HepG2 (cell line): ENCODE measurements at places on chromosomes 13 and 19. TPM values are rescaled to one million over a fixed set of nuclear protein-coding genes. Genes with fewer than 3 reads are reported as not detected.

DNA sequence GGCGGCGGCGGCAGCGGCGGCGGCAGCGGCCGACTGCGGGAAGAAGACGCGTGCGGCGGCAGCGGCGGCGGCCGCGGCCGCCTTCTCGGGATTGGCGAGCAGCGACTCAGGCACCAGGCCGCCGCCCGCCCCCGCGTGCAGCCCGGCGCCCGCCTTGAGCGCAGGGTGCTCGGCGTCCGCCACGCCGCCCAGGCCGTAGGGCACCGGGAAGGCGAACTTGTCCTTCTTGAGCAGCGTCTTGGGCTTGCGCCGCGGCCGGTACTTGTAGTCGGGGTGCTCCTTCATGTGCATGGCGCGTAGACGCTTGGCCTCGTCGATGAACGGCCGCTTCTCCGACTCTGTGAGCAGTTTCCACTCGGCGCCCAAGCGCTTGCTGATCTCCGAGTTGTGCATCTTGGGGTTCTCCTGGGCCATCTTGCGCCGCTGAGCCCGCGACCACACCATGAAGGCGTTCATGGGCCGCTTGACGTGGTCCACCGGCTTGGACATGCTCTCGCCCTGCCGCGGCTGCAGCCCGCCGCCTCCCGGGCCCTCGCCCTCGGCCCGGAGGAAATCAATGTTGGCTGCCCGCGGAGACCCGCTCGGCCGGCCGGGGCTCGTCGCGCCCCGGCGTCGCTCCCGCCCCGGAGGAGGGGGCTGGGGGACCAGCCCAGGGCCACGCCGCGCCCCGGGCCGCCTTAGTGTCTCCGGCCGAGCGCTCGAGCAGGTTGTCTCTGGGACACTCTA lies 621 bp downstream of the SOX21 start:
- no peak overlapping the region for H3K27ac ChIP-seq
- H3K4me1 ChIP-seq: no peaks in the 10 kb centered on the region
- H3K4me3 ChIP-seq: no peak overlapping the region
- peaks cover 68% of the 10 kb centered on the region; the same call in 2 of the 3 replicates for H3K27me3 ChIP-seq
- no peaks in the 10 kb centered on the region for H3K36me3 ChIP-seq

DNA sequence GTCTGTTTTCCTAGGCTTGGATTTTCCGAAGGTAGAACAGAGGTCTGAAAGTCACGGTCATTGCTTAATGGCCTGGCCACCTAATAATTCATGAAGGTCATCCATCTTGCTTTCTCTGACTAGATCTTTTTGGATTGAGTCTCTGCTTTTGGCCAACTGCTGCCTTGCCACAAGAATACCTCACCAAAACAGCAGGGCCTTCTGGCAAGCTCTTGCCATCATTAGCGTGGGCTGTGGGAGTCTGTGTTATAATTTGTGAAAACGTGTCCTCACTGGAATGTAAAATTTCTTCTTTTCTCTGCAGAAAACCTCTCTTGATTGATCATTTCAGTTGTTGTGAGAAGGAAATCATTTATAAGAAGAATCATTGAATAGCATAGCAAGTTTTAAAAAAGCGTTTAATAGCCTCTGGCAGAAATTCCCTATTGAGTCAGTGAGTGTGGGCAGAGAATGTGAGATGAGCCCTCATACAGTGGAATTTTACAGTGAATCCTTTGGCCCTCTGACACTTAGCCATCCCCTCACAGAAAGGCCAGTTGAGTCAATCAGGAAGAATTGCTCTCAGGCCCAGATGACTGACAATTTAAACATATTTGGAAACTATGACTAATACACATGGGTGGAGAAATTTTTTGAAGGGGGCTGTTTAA lies 43.2 kb upstream of the ERICH6B start:
- H3K27me3 ChIP-seq: no peaks in the 10 kb centered on the region
- no peak for DNase-seq
- H3K4me3 ChIP-seq: no peak overlapping the region
- H3K27ac ChIP-seq: no peak overlapping the region
- H3K4me1 ChIP-seq: no peaks in the 10 kb centered on the region

DNA sequence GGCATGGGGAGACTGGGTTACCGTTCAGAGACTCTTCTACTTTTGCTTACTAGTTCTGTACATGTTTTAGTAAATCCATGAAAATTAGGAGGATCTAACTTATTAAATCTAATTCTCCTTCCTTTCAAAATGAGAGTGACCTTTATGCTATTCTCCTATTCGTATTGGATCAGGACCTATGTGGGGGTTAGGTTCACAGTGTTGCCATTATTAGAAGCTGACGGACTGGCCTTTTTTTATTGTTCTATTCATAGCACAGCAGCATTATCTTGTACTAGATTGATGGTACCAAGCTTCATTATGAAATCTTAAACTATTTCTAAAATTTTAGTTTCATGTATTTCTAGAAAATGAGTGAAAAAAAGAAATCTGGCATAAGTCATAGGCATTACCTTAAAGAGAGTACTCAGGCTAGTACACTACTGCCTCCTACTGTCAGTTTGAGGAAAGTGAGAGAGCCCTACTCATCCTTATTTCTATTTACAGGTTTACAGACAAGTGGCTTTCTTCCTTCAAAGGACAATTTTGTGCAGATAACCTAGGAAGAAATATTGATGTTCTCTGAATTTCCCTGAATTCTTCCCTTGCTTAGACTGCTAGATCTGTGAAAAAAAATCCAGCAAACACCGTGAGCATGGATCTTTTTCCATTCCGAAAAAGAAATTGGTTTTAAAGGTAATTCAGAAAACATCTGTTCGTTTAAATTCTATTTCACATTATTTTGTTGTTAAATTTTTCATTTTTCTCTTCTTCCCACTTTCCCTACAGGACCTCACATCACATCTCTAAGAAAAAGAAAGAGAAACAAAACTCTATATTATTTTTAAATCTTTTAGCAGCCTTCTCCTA lies 485.5 kb downstream of the DIAPH3 start:
- no peak overlapping the region for H3K4me3 ChIP-seq
- H3K36me3 ChIP-seq: no peaks in the 10 kb centered on the region
- H3K27ac ChIP-seq: no peak overlapping the region
- peak; percentile 42 for DNase-seq
- no peaks in the 10 kb centered on the region for H3K4me1 ChIP-seq

DNA sequence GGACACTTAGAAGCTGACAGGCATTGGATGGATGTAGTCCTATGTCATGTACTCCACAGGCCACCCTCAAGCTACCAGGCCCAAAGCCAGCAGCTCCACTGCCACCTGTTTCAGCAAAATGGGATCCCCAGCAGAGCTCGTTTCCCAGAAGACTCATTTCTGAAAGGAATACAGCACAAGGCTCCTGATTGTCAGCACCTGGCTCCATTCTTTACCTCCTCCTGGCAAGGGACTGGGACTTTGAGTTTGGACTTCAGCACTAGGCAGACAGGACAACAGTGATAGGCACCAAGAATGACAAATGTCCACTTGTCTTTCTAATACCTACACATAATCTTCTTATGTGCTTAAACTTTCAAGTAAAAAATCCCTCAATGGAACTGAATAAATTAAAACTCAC lies 150.4 kb upstream of the RXFP2 start:
- DNase-seq: no peak
- no peaks in the 10 kb centered on the region for H3K4me1 ChIP-seq
- no peaks in the 10 kb centered on the region for H3K27me3 ChIP-seq
- no peak overlapping the region for H3K4me3 ChIP-seq
- H3K36me3 ChIP-seq: no peaks in the 10 kb centered on the region

DNA sequence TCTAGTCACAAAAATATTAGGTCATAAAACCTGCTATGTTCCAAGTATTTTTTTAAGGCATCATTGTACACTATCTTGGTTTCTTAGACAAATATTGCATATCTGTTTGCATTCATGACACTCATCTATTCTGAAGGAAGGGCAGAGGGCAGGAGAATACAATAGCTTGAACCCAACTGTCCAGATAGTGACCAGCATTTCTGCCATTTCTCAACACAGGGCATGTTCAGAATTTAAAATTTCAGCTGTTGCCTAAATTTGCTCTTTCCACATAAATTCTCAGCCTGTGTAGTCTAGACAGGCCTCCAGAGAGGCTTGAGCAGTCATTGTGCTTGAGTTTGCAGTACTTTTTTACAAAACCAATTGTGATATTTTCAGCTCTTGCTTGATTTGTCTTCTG lies 119.5 kb downstream of the ZAR1L start:
- no peaks in the 10 kb centered on the region for H3K27me3 ChIP-seq
- H3K36me3 ChIP-seq: no peaks in the 10 kb centered on the region; the same call in none of the 2 replicates
- no peak overlapping the region for H3K4me3 ChIP-seq

- peaks cover 9% of the 10 kb centered on the region for H3K4me1 ChIP-seq
- no peak overlapping the region for H3K4me3 ChIP-seq
- no peaks in the 10 kb centered on the region; the same call in 1 of the 2 replicates for H3K27me3 ChIP-seq
These were observed 93.1 kb downstream of the GGACT start for GRCh38 chr13:100495455-100495854.

GRCh38 chr19:10670876-10671804 lies 17.0 kb downstream of the ILF3 start:
- H3K27ac ChIP-seq: no peak overlapping the region
- H3K4me3 ChIP-seq: no peak overlapping the region

- DNase-seq: no peak
- H3K4me1 ChIP-seq: peaks cover 72% of the 10 kb centered on the region
- H3K4me3 ChIP-seq: no peak overlapping the region
- no peaks in the 10 kb centered on the region for H3K36me3 ChIP-seq
- no peak overlapping the region for H3K27ac ChIP-seq
These were observed 62.3 kb downstream of the GADD45B start for GRCh38 chr19:2538096-2538757.

DNA sequence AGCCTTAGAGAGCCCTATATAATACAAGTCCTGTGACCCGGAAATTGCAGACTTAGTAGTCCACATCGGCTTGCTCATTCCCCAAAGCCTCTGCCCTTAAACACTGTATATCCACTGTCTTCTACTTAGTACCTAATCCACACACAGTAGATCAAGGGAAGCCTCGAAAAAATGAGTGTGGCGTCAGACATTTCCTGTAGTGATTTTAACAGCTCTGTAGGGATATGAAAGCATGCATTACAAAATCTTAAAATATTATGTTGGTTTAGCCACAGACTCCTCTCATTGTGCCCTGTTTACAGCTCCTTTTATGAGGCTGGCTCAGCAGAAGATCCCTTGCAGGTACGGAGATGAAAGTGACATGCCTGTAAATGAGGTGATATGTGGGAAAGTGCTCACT lies 416.3 kb downstream of the LIG4 start:
- H3K27ac ChIP-seq: no peak overlapping the region
- no peak overlapping the region for H3K4me3 ChIP-seq
- no peaks in the 10 kb centered on the region for H3K36me3 ChIP-seq
- DNase-seq: no peak
- no peaks in the 10 kb centered on the region for H3K27me3 ChIP-seq

DNA sequence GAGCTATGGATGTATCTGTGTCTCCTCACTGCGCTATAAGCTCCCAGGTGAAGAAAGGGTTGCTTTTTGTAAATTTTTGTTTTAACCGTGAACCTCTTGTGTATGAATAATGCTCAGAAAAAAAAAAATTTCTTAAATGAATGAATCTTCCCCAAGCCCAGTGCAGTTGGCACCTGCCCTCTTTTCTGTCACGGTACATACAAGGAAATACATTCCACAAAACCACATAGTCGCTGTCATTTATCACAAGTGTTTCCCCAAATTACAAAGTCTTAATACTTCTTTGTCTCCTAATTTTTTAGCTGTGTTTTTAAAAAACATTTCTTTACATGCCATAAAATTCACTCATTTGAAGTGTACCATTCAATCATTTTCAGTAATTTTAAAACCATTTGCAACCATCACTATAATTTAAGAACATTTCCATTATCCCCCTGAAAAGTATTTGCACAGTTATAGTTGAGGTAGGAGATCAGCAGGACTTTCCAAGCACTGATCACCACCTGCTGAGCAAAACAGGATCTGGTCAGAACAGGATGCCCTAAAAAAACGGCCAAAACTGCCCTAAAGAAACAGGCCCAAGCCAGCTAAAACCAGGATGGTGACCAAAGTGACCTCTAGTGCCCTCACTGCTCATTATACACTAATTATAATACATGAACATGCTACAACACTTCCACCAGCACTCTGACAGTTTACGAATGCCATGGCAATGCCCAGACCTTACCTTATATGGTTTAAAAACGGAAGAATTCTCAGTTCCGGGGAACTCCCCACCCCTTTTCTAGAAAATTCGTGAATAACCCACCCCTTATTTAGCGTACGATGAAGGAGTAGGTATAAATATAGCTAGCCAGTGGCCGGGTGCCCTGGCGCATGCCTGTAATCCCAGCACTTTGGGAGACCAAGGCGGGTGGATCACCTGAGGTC lies 1.3 kb upstream of the TEX30 start:
- no peak overlapping the region for H3K4me3 ChIP-seq
- H3K4me1 ChIP-seq: peaks cover 28% of the 10 kb centered on the region

GRCh38 chr13:112101360-112101930 lies 34.5 kb downstream of the SOX1 start:
- DNase-seq: no peak
- H3K4me1 ChIP-seq: no peaks in the 10 kb centered on the region
- no peaks in the 10 kb centered on the region for H3K36me3 ChIP-seq

- H3K36me3 ChIP-seq: no peaks in the 10 kb centered on the region
- DNase-seq: no peak
- no peaks in the 10 kb centered on the region for H3K27me3 ChIP-seq
- no peaks in the 10 kb centered on the region for H3K4me1 ChIP-seq
- no peak overlapping the region for H3K27ac ChIP-seq
These were observed 716.2 kb upstream of the GPC6 start for GRCh38 chr13:92510416-92510815.

- no peak for DNase-seq
- H3K27me3 ChIP-seq: no peaks in the 10 kb centered on the region; the same call in 1 of the 2 replicates
- H3K4me3 ChIP-seq: no peak overlapping the region
- peaks cover 40% of the 10 kb centered on the region for H3K4me1 ChIP-seq
- H3K36me3 ChIP-seq: no peaks in the 10 kb centered on the region
These were observed 48.0 kb downstream of the RFX2 start for GRCh38 chr19:6062274-6062673.

DNA sequence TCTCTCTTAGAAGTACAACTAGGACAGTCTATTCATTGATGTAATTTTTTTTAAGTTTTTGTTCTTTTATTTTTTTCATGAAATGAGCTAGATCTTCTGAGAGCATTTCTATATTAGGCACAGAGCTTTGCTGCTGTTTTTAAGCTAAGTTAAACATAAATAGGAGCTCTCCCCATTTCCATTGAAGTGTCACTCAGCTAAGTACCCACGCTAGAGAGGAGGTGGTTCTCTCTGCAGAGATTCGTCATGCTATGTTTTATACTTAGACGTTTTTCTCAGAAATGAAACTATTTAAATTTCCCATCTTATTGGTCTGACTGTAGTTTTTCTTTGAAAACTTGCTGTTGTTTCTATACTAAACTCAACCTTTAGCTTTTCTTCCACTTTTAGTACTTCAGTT lies 271.5 kb downstream of the PCDH9 start:
- no peak overlapping the region for H3K4me3 ChIP-seq
- H3K4me1 ChIP-seq: no peaks in the 10 kb centered on the region
- H3K36me3 ChIP-seq: no peaks in the 10 kb centered on the region
- no peaks in the 10 kb centered on the region for H3K27me3 ChIP-seq
- DNase-seq: no peak

- no peak for DNase-seq
- H3K27ac ChIP-seq: no peak overlapping the region
- no peaks in the 10 kb centered on the region for H3K36me3 ChIP-seq
- H3K4me3 ChIP-seq: no peak overlapping the region
These were observed 74.8 kb downstream of the TSHZ3 start for GRCh38 chr19:31274251-31275067.

NAT14 gene
- 14.7 and 22.3 TPM in 2 replicates for total RNA-seq

TMPRSS9 gene
- total RNA-seq: 1.4 and 2.5 TPM in 2 replicates

SCEL gene
- total RNA-seq: not detected in 2 replicates

DPF1 gene
- total RNA-seq: 1.7 and 3.2 TPM in 2 replicates

RPS16 gene
- 488 and 790 TPM in 2 replicates for total RNA-seq

PSG1 gene
- not detected in 2 replicates for total RNA-seq

GPC6 gene
- total RNA-seq: 27.5 and 33.9 TPM in 2 replicates

HOMER3 gene
- 16.0 and 21.3 TPM in 2 replicates for total RNA-seq
